ENCODE measurements at places on chromosomes 2 and 18. TPM values are rescaled to one million over a fixed set of nuclear protein-coding genes. Genes with fewer than 3 reads are reported as not detected.

Gene PLGLB2
- 1.6 TPM for total RNA-seq

Gene MBP
- total RNA-seq: 60.4 TPM

Gene KIF5C
- total RNA-seq: 421 TPM

Gene LIMS3
- 2.1 TPM for total RNA-seq

Gene KCNK3
- 10.1 TPM for total RNA-seq

Gene FAM117B
- 34.1 TPM for total RNA-seq

Gene MYL12B
- 158 TPM for total RNA-seq

Gene CCT4
- total RNA-seq: 152 TPM

Gene PRSS56
- total RNA-seq: 1.6 TPM

Gene ENOSF1
- total RNA-seq: 9.2 TPM

Gene RFX8
- total RNA-seq: 1.2 TPM

Gene MBD2
- total RNA-seq: 28.1 TPM

Gene MAPRE2
- 112 TPM for total RNA-seq

All from diencephalon (tissue), 1 donor.